DMS79 treated with DMSO at 0.1 percent for 48 hours (cell line): ENCODE measurements at places on chromosomes 6 and 20.

DNA sequence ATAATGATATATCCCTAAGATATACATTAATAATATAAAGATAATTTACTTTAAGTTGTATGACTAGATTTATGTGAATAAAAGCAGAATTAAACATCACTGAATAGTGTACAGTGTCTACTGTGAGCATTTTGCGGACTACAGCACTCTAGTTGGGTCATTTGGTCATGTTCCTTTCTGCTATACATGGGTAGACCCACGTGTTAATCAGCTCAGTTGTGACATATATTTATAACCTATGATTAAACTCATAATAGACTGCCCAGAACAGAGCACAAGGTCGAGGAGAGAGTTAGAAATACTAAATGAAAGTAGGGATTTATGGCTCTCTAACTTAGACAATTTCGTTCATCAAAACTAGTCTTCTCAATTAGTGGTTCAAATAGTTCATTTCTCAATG is 852.7 kb downstream of the EPHA7 start:
- no peak for DNase-seq

DNA sequence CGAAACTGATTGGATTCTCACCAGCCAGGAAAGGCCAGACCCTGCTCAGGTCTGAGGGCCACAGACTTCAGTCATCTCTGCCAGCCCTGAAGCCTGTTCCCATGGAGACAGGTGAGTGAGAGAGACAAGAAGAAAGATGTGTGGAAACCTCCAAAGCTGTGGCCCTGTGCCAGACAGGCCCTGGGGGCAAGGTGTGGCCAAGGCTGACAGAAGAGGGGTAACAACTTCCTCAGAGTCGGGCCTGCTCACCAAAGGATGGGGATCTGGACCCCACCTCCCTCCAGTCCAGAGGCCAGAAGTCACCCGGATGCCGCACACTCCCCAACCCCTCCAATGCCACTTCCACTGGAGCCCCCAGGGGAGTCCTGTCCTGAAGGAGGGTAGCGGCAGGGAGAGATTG is 73.6 kb downstream of the MDGA1 start:
- peak; percentile 92 for DNase-seq

DNA sequence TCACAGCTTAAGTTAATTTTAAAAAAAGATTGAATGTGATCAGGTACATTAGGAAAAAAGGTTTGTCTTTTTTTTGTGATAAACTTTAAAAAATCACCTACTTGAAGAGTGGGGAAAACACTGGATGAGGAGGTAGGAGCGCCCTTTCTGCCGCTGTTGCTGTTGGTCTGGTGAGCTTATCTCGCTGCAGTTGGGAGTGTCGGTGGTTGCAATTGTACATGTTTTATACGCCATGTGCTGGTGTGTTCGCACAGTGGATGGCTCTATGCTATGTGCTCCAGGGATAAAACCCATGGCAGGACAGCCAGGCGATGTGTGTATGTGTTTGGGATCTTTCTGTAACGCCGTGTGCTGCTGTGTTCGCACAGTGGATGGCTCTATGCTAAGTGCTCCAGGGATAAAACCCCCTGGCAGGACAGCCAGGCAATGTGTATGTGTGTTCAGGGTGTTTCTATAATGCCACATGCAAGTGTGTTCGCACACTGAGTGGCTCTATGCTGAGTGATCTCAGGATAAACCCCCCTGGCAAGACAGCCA is 1.7 kb downstream of the SLC22A3 start:
- no peak for DNase-seq

GRCh38 chr20:46559001-46559400 is 8.5 kb upstream of the OCSTAMP start:
- DNase-seq, result no peak

DNA sequence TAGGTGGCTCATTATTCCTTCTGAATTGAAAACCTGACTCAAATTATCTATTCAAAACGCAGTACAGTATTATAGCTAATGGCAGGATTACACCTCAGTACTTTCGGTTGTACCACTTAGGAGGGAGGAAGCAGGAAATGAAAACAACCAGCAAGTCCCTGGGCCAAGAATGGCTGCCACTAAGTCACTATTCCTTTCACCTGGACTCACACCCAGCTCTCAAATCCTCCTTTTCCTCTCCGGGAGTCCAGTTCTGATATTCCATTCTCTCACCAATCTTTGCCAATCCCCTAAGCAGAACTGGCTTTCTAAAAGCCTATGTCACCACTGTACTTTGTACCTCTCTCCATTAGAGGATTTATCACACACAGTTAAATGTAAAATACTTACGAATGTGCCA is 20.6 kb downstream of the TMEM242 start:
- DNase-seq, result peak; percentile 86

GRCh38 chr6:79440598-79440997 is 96.6 kb downstream of the LCA5 start:
- DNase-seq, result no peak

GRCh38 chr6:11028959-11029358 is 15.1 kb downstream of the ELOVL2 start:
- DNase-seq, result no peak

DNA sequence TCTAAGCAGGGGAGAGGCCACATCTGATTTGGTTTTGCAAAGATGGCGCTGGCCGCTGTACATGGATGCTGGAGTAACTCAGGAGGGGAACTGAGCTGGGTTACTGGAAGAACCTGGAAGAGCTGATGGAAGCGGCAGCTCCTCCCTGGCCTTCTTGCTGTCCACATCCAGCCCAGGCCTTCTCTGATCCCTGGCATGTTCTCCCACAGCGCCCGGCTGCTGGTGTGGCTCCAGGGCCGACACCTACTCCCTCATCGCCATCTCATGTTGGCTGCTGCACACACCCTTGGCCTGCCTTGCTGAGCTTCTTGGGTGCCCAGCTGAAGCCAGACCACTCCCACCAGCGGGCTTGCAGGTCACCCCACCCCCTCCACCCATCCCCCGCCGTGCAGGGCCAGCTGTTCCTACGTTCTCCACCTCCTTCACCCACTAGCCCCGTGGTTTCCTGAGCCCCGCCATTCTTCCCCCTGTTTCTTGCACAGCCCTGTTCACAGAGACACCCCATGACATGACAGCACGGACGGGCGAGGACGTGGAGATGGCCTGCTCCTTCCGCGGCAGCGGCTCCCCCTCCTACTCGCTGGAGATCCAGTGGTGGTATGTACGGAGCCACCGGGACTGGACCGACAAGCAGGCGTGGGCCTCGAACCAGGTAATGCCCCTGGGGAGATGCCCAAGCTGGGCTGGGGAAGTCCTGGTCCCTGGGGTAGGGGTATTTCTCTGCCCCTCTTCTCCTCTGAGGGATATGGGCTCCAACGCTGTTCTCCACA is 28.4 kb downstream of the VSTM2L start:
- no peak for DNase-seq

GRCh38 chr20:52806918-52807317 is 165.2 kb upstream of the TSHZ2 start:
- no peak for DNase-seq

GRCh38 chr6:68502946-68503345 is 132.1 kb upstream of the ADGRB3 start:
- no peak for DNase-seq

DNA sequence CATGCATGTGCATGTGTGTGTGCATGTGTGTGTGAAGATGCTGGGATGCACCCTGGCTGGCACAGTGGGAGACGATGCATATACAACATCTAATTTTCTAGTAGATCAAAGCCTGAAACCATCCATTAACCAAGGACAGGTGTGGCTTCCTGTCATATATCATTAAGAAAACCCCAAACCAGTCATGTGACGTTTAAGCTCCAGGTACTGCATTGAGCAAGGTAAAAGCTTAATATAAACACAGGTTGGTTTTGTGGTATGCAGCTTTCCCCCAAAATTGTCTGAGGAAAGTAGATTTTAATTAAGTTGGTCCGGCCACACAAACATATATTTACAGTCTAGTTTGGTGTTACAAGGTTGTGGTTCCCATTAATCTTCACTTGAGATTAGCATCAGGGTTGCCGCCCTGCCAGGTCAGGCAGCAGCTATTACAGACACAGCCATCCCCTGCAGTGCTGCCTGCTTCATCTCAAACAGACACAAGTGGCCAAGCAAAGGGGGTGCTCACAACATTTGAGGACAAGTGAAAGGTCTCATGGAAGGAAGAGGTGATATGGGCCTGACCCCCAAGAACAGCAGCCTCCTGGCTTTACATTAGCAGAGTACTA is 48.6 kb upstream of the NAA20 start:
- no peak for DNase-seq

GRCh38 chr6:45837541-45838200 is 178.0 kb downstream of the CLIC5 start:
- no peak for DNase-seq

DNA sequence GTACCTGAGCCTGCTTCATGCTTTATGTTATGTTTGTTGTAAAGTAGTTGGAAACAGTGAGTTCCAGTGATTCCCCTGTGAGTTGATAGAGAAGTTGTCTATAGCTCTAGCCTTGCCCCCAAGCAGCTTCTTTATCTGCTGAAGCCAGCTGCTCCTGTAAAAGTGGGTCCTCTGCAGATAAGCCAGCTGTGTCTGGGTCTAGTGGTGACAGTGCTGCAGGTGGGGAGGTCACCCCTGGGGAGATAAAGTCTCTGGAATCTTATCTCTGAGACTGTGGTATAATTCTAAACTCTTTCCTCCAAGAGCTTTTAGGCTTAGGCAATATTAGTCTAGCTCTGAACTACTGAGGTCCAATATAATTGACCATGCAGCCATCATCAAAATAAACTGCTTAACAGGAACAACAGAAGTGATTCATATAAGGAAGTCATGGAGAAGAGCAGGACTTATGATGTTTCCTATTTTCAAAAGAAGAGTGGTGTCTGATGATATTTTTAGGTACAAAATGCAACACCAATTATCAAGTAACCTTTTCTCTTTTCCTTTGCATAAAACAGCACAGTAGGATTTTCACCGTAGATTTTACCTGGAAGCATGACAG is 44.2 kb upstream of the TMEM217 start:
- DNase-seq, result no peak

GRCh38 chr6:5610640-5611039 is 349.3 kb downstream of the FARS2 start:
- no peak for DNase-seq

GRCh38 chr6:147738516-147739162 is 230.1 kb downstream of the SAMD5 start:
- no peak for DNase-seq

- no peak for DNase-seq
Observed at GRCh38 chr6:85662251-85662650, 19.6 kb upstream of the SYNCRIP start.
